Mesenteric fat pad (tissue), 1 donor: ENCODE measurements at places on chromosomes 1 and 21. TPM values are rescaled to one million over a fixed set of nuclear protein-coding genes. Genes with fewer than 3 reads are reported as not detected.

DNA sequence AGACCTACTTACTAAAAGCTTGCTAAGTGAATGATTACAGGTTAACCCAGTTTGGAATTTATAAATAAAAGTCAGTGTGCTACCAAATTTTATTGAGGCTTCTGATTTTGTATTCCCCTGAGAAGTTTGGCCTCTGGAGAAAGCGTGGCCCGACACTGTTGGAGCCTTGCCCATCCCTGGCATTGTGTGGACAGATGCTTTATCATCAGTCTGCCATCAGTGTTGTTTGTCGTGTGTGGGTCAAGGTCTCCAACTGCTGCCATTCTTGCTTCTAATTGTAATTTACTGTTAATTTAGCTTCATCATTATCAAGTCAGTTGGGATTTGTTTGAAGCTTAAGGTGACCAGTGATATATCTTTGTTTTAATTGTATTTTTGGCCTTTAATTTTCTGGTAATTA is 62.0 kb upstream of the LPGAT1 start:
- DNase-seq, result no peak

GRCh38 chr1:53637511-53638359 is 101.2 kb downstream of the GLIS1 start:
- DNase-seq, result peak; percentile 74

GRCh38 chr1:102365071-102365470 is 368.3 kb upstream of the OLFM3 start:
- no peak for DNase-seq

GRCh38 chr21:40179166-40179565 is 311.9 kb downstream of the PCP4 start:
- DNase-seq, result no peak

DNA sequence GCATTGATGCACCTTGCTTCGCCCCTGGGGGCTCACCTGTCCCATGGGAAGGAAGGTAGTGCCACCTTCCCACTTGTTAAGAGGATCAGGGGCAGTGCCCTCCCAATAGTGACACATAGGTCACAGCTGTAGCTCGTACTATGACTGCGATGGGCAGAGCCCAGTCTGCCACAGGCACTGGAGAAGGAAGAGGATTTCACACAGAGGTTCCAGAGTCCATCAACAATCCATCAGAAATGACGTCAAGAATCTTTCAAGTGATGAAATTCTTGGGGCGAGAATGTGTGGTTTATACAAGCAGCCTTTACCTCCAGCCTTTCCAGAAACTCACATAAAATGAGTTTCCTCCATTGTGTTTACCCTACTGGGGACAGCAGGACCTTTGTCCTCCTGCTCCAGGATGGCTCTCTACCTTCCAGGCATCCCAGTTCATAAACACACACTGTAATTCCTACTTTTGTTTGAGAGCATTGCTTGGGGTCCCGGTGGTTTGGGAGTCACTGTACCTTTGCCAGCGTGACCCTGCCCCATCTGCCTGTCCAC is 260.6 kb upstream of the VAMP3 start:
- DNase-seq, result no peak

DNA sequence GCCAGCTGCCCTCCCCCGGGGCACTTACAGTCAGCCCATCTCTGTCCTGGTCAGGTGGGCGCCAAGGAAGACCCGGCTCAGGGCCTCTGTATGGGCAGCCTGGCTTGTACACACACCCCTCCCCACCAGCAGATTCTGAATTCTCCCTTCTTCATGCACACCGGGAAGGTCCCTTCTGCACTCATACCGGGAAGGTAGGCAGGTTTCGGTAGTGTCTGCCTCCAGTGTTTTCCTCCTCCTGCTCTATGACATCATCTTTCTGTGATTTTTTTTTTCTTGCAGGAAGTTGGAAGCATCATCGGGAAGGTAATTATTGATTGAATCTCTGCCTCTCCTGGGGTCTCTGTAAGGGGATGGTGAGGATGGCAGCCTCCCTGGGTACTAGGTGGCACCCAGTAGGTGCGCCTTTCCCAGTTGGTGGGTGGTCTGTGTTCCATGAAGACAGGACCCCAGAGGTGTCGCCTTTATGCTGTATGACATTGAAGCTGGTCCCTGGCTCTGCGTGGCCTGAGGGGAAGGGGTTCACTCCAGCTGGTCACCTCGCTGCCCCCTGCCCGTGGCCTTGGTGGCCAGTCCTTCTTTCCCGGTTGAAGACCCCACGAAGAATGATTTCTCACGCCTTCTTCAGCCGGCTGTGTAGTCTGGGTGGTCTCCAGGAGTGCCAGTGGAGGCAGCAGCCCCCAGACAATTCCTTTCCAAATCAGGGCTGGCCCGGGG is 82.1 kb upstream of the COL6A1 start:
- no peak for DNase-seq

DNA sequence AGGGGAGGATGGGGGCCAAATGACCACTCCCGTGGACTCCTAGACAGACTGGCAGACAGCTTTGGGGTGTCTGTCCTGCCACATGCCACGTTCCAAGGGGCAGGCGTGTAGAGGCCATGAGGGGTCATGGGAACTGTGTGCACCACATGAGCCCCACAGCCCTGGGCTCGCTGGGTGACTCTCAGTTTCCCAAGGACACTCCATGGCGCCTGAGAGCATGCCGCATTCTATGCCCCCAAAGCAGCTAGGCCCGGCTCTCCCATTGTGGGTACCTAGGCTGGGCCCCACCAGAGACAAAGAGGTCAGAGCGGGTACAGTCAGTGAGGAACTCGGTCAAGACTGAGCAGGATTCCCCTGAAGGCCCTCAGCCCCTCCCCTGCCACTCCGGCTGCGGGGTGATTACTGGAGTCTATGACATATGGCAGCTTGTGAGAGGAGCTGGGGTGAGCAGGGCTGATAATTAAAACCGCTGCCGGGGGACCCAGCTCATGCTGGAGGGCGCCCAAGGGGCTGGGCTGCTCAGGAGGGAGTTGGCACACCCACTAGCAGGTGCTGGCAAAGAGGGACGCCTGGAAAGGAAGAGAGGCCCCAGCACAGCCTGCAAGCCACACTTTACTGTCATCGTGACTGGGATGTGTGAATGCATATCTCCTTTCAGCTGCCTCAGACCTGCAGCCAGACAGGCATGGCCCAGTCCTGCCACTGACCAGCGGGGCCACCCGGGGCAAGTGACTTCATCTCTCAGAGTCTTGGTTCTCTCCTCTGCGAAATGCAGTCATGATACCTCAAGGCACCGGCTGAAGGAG is 8.4 kb downstream of the LRP8 start:
- DNase-seq, result no peak

DNA sequence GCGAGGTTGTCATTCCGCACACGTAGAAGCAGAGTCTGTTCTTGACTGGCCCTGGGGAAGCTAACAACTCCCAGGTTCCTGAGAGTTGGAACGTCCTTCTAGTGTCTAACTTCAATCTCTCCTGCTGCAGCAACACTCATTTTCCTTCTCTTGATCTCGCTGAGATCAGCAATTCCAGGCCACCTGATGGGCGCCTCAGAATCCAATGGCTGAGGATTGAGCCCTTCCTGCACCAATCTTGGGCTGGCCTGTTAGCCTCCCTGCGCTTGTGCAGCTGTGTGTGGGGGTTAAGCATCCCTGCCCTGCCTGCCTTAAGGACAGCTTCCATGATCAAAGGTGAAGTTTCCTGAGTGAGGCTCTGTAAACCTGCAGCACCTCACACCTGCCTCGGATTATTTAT is 87.9 kb downstream of the SYT2 start:
- no peak for DNase-seq

DNA sequence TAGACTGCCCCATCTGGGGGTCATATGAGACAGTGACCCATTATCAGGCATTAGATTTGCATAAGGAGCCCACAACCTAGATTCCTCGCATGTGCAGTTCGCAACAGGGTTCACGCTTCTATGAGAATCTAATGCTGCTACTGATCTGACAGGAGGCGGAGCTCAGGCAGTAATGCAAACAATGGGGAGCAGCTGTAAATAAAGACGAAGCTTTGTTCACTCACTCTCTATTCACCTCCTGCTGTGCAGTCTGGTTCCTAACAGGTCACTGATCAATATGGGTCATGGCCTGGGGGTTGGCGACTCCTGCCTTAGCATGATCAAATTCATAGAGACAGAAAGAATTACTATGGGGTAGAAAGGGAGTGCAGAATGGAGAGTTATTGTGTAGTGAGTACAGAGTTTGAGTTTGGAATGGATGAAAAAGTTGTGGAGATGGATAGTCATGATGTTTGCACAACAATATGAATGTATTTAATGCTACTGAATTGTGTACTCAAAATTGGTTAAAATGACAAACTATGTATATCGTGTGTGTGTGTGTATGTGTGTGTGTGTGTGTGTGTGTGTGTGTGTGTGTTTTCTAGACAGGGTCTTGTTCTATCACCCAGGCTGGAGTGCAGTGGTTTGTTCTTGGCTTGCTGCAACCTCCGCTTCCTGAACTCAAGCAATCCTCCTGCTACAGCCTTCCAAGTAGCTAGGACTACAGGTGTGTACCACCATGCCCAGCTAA is 42.2 kb downstream of the BTF3L4 start:
- no peak for DNase-seq

DNA sequence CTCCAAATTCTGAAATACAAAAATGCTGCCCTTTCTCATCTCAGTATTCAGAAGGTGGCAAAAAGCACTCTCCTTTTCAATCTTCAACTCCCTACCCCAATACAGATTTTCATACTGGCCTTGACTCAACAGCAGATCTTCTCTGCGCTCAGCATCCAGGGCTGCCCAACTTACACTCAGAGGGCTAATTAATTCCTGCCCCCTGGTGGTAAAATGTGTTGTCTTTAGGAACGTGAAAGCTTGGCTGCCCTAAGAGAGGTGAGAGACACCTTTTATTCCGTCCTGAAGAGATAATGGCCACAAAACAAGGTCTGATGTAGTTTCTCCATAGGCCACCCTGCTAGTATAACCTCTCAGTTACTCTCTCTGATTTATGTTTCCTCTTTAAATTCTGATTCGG is 25.0 kb downstream of the KRTAP24-1 start:
- DNase-seq, result no peak

The GUCA2A gene
- not detected for total RNA-seq
